ENCODE measurements at places on chromosomes 6 and 20. TPM values are rescaled to one million over a fixed set of nuclear protein-coding genes. Genes with fewer than 3 reads are reported as not detected.

- no peak for DNase-seq
Measured at GRCh38 chr6:5582762-5583161, 321.4 kb downstream of the FARS2 start.

The GPLD1 gene
- total RNA-seq: 0.03 TPM

The DOK5 gene
- not detected for total RNA-seq

DNA sequence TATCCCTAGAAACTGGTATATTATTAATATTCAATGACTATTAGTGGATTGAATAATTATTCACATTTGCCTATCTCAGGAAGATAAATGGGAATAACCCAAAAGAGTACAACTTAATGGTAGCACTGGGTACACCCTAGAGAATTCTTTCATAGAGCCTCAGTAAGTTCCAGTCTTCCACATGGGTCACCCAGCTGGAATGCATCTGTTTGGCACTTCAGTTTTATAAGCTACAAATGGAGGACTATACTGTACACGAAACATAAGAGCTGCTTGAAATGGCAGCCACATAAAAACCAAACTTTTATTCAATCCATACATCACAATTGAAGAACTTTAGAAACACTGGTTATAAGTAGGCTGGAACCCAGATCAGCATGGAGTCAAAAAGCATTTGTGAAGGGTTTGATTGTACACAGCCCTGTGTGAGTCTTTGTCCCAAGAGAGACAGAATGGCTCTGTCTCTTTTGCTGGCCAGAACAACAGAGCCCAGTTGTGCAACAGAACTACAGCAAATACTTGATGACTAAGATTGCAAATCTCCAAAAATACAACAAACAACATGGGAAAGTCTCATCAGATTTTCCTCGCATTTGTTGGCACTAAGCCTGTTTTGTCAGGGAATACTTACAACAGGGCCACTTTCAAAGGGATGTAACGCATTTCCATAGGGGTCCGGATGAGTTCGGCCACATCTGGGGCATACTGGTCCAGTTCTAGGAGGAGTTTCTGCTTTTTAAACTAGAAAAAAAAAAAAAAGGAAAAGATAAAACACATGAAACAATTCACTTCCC, 39.5 kb downstream of the PIGU start:
- DNase-seq: no peak

The PTCHD4 gene
- 0.20 TPM for total RNA-seq

The ADGRF1 gene
- total RNA-seq: 17.1 TPM

- no peak for DNase-seq
Measured at GRCh38 chr6:35062676-35063574, 78.2 kb downstream of the TCP11 start.

The SRSF12 gene
- total RNA-seq: 0.51 TPM

DNA sequence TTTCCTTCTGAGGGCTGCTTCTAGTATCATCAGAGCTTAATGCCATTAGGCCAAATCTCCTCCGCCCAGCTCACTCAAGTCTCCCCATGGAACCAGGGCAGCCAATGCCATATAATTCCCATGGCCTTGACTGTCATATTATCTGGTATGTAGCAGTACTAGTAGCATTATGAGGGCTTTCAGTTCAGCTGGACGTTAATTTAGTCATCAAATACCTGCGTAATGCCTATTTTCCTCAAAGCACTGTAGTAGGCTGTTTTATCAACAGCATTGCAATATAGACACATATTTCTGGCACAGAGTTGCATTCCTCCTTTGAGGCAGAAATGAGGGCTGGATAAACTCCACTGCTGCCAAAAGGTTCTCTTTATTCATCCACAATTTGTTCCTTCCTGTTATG, 1.7 kb downstream of the KCTD20 start:
- DNase-seq: peak; percentile 70

The HEY2 gene
- total RNA-seq: not detected

The LRRC73 gene
- total RNA-seq: 0.37 TPM

DNA sequence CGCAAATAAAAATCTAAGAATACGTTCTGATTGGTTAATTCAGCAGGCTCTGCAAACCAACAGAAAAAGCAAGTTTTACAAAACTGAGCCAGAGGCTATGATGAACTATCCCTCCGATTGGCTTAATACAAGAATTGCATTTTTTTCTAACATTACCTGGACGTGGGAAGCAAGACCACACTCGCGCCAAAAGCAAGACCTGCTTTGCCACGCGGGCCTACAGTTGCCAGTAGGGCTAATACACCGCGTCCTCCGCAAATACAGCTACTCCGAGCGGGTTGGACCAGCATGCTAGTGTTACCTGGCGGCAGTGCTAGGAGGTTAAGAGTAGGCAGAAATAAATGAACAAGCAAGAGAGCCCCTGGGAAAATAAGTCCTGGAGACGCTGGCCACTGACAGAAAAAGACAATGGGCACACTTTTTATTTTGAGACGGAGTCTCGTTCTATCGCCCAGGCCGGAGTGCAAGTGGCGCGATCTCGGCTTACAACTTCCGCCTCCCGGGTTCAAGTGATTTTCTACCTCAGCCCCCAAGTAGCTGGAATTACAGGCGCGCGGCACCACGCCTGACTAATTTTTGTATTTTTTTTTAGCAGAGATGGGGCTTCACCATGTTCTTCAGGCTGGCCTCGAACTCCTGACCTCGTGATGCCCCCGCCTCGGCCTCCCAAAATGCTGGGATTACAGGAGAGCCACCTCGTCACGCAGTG, 131.9 kb upstream of the BTN3A2 start:
- no peak for DNase-seq

DNA sequence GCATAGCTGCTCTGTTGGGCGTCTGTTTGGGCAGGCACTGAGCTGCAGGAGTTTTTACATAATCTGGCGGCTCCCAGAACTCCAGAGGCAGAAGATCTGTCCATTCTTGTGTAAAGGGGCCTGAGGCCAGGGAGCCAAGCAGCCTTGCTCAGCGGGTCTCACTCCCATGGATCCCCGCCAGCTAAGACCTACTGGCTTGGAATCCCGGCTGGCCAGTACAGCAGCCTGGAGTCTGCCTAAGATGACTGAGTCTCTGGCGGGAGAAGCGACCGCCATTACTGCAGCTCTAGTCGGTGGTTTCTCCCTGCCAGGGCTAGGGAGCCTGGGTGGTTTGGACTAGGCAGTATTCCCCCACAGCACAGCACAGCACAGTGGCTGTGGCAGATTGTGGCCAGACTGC, 268.4 kb upstream of the SYNCRIP start:
- no peak for DNase-seq

The JAG1 gene
- 236 TPM for total RNA-seq

The CALHM4 gene
- total RNA-seq: 0.10 TPM

DNA sequence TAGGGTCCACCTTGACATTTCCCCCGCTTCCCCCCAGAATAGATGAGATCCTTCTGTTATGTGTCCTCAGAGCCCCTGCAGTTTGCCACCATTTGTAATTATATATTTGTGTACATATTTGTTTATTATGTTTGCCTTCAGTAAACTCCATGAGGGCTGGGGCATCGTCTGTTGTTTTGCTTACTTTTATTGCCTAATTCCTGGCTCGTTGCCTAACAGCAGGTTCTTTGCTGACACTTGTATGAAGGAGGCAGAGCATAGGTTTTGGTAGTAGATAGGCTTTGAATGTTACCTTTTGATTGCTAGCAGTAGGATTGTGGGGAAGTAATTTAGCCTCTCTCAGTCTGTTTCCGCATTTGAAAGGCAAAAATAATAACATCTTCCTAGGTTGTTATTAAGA, 9.9 kb downstream of the MAP3K4 start:
- DNase-seq: no peak

GRCh38 chr20:1818895-1819294, 76.3 kb upstream of the SIRPA start:
- no peak for DNase-seq

GRCh38 chr6:5707281-5708045, 299.3 kb downstream of the NRN1 start:
- no peak for DNase-seq

DNA sequence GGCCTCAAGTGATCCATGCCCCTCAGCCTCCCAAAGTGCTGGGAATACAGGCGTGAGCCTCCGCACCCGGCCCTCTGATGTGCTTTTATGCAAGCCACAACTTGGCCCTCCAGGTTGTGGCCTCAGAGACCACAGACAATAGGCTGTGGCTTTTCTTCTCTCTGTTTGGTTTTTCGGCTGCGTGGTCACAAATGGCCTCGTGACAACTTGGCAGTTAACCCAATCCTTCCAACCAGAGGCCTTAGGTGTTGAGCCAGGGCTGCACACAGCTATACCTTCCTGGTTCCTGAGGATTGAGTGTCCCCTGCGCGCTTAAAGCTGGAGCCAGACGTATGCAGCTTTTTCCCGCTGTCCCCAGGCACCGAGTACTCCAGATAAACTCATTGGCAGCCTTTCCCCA, 6.3 kb upstream of the TGM3 start:
- no peak for DNase-seq

The RIPPLY2 gene
- 1.8 TPM for total RNA-seq

The SLC17A2 gene
- total RNA-seq: not detected

The TMEM14A gene
- total RNA-seq: 37.2 TPM

The ZSCAN23 gene
- total RNA-seq: 1.1 TPM

- DNase-seq: no peak
Measured at GRCh38 chr6:167833396-167833763, 6.7 kb downstream of the AFDN start.

GRCh38 chr20:57004416-57004815, 262.0 kb downstream of the BMP7 start:
- DNase-seq: no peak

The THBD gene
- total RNA-seq: 2.0 TPM
